NCI-H2029 (cell line): ENCODE measurements at places on chromosomes 2 and 18.
A peak's percentile ranks its signal among the peaks of the same experiment; 100 is the strongest.

GRCh38 chr18:21479721-21480120 is 120.8 kb downstream of the ESCO1 start:
- no peak for DNase-seq

DNA sequence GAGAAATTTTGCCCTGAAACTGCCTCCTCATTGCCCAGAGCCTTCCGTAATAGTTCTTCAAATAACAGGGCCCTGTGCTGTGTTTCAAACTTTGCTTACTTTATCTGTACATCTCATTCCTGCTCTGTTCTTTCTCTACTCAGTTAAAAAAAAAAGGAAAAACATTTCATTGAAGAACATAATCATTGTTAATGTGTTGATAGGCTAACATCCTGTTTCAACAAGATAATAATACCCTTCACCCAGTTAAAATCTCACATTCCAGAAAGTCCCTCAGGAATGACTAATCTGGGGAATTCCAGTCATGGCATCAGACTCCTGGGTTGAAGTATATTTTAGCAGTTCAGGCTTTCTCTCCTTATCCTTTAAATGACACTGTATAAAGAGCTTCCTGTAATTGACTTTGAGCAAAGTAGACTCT is 45.6 kb upstream of the ITGAV start:
- DNase-seq, result no peak

GRCh38 chr2:183185534-183185933 is 61.3 kb downstream of the NUP35 start:
- no peak for DNase-seq

DNA sequence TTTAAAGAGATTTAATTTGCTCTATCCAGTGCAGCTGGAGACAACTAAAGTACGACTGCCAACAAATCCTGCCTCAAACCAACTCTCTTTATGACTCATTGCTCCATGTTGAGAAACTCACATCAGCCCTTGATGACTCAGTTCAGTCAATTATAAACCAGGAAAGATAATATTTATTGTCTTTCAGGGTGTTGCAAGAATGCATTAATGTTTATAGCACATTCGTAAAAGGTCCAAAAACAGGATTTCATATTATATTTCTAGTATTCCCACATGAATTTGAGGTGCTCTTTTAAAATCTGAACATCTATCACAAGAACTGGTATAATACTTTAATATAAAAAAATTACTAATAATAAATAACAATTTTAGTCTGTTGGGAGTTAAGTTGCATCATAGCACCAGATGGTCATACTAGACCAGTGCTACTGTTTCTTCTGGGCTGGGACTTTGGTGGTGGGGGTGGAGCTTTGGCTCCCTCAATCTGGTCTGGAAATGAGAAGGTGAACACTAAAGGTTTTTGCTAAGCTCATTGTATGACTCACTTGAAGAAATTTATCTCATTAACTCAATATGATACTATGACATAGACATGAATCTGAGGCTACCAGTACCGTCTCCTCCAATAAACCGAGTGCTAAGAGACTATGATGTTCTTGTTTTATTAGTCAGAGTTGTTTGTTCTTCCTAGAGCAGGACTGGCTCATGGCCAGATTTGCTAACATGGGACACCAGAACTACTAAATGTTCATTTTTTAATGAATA is 26.6 kb upstream of the MAP3K20 start:
- no peak for DNase-seq

- no peak for DNase-seq
Observed at GRCh38 chr2:33488715-33489540, 12.5 kb downstream of the RASGRP3 start.

DNA sequence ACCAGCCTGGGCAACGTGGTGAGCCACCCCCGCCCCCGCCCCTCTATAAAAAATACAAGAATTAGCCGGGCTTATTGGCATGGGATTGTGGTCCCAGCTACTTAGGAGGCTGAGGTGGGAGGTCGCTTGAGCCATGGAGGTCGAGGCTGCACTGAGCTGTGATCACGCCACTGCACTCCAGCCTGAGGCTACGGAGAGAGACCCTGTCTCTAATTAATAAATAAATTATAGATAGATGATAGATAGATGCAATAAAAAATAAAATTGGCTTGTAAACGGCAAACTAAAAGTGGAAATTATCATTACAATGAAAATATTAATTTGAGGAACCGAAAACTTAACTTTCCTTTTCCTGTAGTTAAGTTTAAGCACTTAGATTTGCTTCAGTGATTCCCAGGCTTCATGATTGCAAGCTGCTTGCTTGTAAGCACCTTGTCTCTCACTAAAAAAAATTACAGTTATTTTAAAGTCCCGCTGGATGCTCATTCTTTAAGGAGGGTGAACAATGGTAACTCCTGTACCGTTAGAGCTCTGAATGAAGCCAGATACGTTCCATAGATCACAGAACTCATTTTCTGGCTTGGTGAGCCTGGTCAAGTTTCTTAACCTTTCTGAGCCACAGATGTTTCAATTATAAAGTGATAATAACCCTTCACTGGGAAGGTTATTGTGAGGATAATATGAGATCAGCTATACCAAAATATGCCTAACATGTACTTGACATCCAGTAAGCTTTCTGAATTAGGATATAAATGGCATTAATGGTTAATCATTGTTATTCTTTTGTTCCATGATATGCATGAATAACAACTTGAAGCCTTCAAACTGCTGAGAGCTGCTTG is 9.3 kb upstream of the NARS1 start:
- no peak for DNase-seq

GRCh38 chr2:190455358-190456095 is 47.4 kb downstream of the MFSD6 start:
- no peak for DNase-seq

DNA sequence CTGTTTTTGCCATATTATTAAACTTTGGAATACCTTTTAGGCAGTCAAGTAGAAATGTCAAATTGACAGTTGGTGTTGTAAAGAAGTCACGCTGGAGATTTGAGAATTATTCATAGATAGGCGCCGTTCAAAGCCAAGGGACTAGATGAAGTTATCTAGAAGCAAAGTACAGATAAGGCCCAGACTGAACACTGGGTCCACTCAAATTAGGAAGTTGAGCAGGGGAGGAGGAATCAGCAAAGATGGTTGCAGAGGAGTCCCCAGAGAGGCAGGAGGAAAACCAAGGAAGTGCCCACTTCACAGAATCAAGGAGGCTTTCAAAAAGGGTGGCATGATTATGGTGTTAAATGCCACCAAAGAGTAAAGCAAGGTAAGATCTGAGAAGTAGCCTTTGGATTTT is 9.6 kb upstream of the ALS2 start:
- DNase-seq, result no peak

DNA sequence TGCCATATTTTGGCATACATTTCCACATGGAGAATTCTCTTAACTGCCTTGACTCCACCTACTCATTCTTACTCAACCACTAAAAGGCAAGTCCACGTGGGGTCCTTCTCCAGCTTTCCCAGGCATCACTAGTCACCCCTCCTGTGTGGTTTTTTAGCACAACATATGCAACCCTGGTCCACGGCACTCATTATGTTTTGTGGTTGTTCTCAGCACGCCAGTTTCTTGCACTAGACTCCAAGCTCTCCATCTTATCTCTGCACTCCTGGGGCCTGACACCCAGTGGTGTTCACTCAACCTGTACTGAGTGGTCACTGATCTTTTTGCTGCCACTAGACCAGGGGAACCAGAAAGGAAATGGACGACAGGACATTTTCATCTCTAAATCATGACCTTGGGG is 18.0 kb downstream of the MARCHF4 start:
- no peak for DNase-seq

DNA sequence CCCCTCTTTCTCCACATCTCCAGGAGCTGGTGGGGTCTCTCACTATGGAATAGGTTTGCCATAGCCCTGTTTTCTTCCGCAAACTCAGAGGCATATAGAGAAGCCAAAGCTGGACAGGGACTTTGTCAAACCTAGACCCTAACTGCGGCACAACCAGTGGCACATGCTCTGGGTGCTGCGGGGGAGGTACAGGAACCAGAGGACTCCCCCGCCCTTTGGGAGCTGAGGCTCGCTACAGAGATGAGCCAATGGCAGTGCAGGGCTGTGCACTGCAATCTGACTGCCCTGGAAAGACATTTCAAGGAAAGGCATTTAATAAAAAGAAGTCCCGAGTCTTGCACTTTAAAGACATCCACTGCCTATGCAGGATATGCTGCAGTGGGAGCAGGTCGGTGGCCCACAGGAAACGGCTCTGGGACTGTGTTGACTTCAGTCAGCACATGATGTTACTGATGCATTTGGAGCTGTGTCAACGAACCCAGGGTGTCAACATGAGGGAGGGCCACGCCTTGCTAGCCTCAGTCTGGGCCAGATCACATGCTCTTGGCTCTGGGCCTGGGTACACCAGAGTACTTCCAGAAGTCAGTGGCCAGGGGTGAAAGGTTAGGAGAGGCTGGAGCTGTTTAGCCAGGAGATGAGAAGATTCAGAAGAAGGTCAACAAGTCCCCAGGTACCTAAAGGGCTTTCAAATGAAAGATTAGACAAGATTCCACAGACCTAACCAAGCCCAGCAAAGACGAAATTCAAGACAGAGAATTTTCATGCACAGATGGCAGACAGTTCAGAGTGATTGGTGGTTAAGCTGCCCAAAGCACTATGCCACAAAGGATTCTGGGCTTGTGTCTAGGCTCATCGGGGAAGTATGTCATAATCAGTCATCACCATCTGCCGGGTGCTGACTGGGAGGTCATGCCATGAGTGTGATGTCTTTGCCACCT is 8.2 kb downstream of the SLC35F6 start:
- peak; percentile 83 for DNase-seq

GRCh38 chr18:54260396-54261072 is 8.8 kb upstream of the POLI start:
- no peak for DNase-seq
